Activated T-cell treated with anti-CD3 and anti-CD28 coated beads, Interleukin-2, amount 50 U/mL, for 48 hours (primary cell): ENCODE measurements at places on chromosomes 6 and 20.
A peak's percentile ranks its signal among the peaks of the same experiment; 100 is the strongest.

- DNase-seq, result no peak
Measured at GRCh38 chr20:47125758-47126591, 230.5 kb downstream of the ZMYND8 start.

DNA sequence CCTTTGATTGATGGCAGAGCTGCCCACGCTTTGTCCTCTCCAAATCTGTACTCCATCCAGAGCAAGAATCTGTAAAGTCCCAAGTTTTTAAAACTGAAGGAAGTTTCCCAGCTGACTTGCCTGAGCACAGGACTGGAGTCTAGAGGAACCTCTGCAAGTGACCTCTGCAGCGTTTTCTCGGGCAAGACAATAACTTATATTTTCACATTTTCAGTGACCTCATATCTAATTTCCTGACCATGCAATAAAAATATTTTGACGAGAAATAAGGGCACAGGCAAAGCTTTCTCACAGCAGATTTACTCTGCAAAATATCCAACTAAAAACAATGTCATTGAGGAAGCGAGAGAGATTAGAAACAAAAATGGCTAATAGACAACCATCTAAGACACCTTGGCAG lies 185.5 kb upstream of the SNX9 start:
- DNase-seq, result no peak

GRCh38 chr6:163085426-163085825 lies 329.1 kb upstream of the QKI start:
- no peak for DNase-seq

DNA sequence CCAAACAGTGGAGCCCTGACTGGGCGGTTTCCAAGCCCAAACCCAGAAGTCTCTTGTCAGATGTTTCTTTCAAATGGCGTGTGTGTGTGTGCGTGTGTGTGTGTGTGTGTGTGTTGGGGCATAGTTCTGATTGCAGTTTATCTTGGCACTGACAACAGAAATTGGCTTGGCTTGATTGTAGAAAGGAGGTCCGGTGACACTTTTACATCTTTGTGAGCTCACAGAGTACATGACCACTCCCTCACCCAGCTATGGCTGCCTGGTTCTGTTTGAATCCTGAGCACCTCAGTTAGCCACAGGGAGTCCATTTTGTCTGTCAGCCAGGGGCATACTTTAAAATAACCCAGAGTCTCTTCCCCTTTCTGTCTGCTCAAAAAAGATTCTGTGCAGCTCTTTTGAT lies 276.3 kb downstream of the CD83 start:
- no peak for DNase-seq

DNA sequence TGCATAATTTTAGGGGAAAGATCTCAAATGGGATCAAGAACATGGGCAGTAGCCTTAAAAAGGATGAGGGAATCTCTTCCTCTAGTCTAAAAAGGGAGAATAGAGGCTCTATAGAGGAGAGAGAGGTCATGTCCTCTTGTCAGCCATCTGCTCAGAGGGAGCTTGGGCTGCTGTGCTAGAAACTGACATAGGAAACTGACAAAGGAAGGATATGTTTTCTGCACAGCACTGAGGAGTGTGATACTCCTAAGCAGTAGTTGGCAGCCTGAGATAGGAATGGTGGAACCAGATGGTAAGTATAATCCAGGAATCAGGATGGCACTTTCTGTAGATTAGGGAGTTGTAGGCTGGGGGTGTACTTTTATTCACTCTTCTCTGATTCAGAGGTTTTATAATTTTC lies 59.2 kb downstream of the PTPRA start:
- no peak for DNase-seq

DNA sequence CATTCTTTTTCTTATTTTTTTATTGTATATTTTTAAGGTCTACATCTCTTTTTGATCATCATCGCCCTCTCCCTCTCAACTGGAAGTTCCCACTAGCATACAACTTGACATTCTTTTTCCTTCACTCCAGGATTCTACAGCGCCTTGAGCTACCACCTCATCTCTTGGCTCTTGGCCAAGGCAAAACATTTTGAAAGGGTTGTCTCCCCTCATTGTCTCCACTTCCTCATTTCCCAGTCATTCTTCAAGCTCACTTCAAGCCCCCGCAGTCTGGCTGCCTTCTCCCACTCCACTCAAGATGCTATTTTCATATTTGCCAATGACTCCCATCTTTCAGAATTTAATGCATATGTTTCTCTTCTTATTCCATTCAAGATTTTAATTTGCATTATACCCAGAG lies 63.0 kb downstream of the OPN5 start:
- no peak for DNase-seq

DNA sequence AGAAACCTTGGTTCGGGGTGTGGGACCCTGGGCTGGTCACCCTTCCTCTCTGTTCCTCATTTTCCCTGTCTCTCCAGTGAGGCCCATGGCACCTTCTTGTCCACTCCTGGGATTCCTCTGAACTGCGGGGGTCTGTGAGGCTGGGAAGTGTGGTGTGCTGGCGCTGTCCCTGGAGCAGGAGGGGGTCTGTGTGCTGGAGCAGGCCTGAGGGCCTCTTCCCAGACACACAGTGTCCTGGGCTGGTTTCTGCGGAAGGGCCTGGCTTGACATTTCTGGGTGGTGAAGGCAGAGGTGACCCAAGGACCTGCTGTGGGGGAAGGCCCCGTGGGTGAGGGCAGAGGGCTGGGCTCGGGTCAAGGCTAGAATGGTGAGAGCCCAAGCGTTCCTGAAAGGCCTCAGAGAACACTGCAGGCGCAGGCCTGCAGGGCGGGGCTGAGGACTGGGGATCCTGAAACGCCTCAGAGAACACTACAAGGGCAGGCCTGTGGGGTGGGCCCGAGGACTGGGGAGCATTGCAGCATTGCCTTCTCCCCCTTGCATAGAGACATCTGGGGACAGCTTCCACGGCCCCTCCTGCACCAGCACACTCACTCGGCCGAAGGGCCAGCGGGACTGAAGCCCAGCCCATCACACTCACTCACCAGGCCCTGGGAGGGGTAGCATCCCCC lies 10.6 kb upstream of the BAK1 start:
- no peak for DNase-seq

GRCh38 chr6:30258204-30258603 lies 45.0 kb upstream of the TRIM26 start:
- DNase-seq, result peak; percentile 35

DNA sequence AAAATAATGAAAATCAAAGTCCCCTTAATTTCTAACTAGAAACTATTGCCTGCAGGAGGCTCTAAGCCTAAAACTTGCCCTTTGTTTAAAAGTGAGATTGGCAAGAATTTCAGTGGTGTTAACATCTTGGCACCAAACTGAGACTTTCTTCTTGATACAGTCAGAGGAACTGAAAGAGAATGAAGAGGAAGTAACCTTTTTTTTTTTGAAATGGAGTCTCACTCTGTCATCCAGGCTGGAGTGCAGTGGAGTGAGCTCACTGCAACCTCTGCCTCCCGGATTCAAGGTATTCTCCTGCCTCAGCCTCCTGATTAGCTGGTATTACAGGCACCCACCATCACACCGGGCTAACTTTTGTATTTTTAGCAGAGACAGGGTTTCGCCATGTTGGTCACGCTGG lies 3.6 kb downstream of the DOP1A start:
- DNase-seq, result no peak

DNA sequence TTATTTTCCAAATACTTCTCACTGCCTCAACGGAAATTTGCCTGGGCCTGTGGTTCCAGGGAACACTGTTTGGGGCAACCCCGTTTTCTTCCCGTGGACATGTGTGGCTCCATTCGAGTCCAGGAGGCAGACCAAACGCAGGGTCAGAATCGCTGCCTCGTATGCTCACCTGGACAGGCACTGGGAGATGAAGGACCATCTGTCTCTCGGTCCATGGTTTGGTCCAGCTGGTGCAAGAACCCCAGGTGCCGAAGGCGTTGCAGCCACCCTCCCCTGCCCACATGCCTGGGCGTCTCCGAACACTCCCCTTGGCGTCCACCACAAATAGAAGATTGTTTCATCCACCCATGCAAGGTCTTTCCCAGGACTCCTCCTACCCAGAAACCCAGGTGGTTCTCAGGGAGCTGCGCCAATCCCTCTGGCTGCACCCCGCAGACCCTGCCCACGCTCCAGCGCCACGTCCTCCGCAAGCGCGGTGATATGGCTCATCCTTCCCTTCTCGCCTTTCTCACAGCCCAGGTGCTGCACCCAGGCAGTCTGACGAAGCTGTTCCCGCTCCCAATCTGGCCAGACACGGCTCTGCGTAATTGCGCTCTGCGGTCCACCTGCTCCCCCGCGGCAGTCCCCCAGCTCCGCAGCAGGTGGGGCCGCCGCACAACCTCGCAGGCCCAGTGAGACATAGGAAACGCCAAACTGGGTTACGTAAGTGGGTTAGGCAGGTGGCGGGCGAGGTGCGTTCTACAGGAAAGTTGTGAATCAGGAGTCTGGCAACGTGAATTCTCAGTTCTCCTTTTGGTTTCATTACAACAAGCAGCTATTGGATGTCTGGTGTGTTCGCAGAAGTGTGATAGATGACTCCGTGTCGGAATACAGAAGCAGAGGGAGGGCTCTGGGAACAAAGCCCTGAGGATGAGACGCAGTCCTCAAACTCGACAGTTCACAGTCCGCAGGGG lies 146.2 kb upstream of the ECI2 start:
- peak; percentile 51 for DNase-seq

- no peak for DNase-seq
Measured at GRCh38 chr6:41038205-41038604, 816 bp downstream of the UNC5CL start.

- no peak for DNase-seq
Measured at GRCh38 chr6:98672681-98673475, 161.5 kb upstream of the POU3F2 start.

DNA sequence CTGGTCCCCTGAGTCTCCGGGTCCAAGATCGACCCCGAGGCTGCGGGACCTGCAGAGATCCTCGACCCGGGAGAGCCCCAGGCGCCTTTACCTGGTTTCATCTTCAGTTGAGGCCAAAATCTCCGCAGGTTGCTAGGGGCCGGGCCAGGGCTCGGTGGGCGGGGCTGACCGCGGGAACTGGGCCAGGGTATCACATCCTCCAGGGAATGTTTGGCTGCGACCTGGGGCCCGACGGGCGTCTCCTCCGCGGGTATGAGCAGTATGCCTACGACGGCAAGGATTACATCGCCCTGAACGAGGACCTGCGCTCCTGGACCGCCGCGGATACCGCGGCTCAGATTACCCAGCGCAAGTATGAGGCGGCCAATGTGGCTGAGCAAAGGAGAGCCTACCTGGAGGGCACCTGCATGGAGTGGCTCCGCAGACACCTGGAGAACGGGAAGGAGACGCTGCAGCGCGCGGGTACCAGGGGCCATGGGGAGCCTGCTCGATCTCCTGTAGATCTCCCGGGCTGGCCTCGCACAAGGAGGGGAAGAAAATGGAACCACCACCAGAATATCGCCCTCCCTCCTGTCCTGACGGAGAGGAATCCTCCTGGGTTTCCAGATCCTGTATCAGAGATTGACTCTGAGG lies 53.8 kb upstream of the POLR1H start:
- peak; percentile 39 for DNase-seq

DNA sequence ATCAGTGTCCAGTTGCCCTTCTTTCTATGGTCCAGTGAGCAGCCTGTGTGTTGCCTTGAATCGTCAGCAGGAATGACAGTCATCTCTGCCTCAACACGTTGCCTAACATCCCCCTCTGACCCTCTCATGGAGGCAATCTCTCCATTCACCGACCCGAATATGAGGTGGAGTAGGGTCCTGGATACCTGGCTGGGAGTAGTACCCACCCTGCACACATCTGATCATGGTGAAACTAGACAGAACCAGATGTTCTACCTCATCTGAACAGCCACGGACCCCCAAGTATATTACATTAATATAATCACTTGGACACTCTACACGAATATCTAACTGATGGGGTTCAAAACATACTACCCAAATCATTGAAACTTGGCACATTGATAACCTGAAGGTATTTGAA lies 77.0 kb upstream of the COL21A1 start:
- DNase-seq, result no peak

GRCh38 chr6:8934318-8934717 lies 499.0 kb upstream of the SLC35B3 start:
- DNase-seq, result no peak

GRCh38 chr20:1813674-1814635 lies 81.3 kb upstream of the SIRPA start:
- DNase-seq, result no peak

DNA sequence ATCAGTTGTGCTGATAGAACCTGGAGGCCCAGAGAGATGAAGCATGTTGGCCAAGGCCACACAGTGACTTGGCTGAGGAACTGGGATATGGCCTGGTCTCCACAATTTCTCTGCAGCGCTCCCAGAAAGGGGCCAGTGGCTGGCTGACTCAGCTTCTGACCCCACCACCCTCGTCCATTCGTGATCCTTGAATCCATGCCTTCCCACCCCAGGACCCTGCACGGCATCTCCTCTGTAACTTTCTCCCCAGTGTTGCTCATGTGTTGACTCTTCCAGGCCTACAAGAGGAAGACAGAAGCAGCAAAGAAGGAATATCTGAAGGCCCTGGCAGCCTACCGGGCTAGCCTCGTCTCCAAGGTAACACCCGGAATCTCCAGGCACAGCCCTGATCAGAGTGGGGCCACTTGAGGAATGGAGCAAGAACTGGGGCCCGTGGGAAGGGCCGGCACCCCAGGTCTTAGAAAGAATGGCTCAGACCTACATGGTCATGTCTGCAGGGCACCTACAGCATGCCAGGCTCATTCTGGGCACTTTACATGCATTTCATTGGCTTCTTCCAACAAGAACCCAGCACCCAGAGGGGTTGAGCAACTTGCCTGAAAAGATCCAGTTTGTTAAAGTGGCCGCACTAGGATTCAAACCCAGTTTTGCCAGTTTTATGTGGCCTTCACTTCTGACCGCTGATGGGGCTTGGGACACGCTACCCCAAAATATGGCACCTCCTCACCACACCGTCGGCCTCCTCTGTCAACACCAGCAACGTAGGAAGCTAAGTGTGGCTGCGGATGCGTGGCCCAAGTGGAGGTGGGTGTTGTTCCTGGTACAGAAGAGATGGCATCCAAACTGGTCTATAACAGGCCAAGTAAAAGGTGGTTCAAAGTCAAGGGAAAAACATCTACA lies 122.2 kb downstream of the JPH2 start:
- peak; percentile 5 for DNase-seq

DNA sequence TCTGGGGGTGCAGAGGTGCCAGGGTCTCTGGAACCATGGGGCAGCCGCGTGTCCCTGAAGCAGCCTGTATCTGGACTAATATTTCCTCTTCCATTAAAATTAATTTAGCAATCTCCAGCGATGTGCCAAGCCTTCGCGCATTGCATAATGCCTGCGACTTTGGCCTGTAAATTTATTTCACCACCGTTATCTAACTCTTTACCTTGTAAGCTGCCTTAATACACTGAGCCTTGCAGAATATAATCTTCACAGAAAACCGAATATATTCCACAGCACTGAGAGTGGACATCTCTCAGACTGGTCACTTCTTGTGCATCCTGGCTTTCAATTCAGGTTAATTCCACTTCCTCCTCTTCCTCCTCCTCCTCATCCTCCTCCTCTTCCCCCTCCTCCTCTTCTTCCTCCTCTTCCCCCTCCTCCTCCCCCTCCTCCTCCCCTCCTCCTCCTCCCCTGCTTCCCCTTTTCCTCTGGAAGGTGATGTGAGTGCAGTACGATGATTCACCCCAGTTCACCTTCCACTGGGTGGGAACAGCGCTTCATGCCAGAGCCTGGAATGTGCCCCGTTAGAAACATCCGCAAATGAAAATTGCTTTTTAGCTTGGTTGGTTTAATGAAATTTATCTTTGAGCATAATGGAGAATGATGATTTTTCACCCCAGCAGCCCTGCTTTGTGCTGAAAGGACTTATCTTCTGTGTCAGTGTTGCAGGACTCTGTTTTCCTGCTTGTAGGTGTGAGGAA lies 101.4 kb downstream of the CDH4 start:
- no peak for DNase-seq
